ENCODE measurements at places on chromosomes 16 and 17.

GRCh38 chr17:36931096-36931696 lies 6.1 kb upstream of the LHX1 start:
- no peak for DNase-seq

GRCh38 chr16:84643674-84644073 lies 4.6 kb upstream of the KLHL36 start:
- no peak for DNase-seq

DNA sequence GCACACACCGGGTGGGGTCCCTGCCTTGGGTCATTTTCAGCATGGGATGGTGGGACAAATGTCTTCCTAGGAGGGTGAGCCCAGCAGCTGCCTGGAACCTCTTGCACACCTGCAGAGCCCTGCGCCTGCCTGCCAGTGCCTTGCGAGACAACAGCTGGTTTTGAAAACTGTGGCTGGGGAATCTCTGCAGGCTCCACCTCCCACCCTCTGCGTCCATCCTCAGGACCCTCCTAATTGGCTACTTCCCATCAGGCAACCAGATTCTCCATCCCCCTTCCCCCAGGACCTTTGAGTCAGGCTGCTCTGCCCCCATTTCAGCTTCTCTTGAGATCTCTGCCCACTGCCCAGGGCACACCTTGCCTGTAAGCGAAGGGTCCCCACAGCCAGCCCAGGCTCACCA lies 26.6 kb downstream of the PEMT start:
- no peak for DNase-seq

GRCh38 chr16:59849716-59850115 lies 1115.6 kb upstream of the GOT2 start:
- DNase-seq = no peak

Data from progenitor cell of endocrine pancreas (in vitro differentiated cells).